ENCODE measurements at places on chromosomes 12 and 14.

- no peak for DNase-seq
Measured at GRCh38 chr12:2845280-2845679, 10.4 kb upstream of the NRIP2 start.

DNA sequence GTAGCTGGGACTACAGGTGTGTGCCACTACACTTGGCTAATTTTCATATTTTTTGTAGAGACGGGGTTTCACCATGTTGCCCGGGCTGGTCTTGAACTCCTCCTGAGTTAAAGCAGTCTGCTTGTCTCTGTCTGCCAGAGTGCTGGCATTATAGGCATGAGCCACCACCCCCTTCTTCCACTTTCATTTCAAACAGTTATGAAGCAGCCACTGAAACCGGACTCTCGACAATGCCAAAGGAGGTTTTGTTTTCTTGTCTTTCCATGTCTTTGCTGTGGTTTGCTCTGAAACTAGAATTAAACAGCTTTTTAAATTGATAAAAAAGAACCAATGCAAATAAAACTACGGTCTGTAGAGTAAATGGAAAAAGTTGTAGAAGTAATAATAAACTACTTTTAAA is 30.4 kb downstream of the RAP1B start:
- DNase-seq = peak; percentile 39

- no peak for DNase-seq
Measured at GRCh38 chr14:61822458-61822857, 60.2 kb downstream of the SNAPC1 start.

DNA sequence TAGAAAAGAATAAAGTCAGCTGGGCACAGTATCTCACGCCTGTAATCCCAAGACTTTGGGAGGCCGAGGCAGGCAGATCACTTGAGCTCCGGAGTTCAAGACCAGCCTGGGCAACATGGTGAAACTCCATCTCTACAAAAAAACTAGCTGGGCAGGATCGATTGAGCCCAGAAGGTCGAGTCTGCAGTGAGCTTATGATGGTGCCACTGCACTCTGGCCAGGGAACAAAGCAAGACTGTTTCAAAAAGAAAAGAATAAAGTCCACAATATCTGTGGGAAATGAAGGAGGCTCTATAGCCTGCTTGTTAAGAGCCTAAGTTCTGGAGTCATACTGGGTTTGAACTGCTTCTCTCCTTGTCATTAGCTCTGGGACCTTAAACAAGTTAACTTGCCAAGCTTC is 7.9 kb downstream of the MAPK1IP1L start:
- DNase-seq = no peak

- no peak for DNase-seq
Measured at GRCh38 chr12:81758421-81759189, 545 bp downstream of the PPFIA2 start.

DNA sequence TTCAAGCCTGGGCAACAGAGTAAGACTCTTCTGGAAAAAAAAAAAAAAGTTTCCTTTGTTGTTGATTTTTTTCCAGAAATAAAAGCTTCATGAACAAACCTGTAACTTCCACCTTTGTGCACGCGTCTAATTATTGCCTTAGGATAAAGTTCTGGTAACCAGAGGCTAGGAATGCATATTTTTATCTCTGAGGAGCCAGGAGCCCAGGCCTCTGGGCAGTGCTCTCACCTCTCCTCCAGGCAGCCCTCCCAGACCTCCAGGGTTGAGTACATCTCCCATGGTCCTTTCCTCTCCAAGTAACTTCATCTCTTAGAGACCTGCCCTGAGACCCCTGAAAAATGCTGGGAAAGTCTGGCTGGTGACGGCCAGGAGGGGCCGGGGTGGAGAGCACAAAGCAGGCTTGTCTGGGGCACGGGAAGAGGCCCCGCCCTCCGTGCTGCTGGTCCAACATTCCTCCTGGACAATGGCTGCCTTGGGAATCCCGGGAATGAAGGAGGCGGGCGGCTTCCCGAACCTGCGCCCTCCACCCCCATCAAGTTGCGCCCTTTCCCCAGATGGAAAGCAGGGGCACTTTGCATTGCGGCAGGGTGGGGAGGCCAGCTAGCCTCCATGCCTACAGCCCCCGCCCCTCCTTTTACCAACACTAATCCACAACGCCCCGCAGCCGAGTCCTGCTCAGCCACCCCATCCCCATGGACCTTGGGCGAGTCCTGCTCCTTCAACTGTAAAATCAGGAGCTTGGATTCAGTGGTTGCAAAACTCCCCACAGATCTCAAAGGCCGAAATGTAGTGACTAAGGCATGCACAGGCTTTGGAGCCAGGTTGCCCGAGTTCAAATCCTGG is 7.3 kb upstream of the FIGNL2 start:
- DNase-seq = no peak

- DNase-seq = no peak
Measured at GRCh38 chr14:75153295-75153694, 23.1 kb downstream of the TMED10 start.

GRCh38 chr14:53127151-53127550 is 26.0 kb downstream of the DDHD1 start:
- no peak for DNase-seq

DNA sequence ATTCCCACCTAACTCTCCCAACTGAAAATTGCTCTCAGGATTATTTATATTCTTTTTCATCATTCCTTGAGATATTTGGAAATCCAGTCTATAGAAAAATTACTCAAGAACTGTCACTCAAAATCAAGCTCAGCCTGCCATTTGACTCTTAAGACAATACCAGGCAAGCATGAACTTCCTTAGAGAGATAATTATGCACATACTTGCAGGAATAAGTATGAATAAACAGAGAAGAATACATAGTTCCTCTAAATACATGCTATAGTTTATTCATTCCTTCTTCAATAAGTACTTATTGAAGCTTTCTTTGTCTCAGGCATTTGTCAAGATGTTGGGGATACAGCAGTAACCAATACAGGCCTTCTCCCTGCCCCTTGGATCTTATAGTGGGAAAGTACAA is 154.1 kb downstream of the SRGAP1 start:
- DNase-seq = no peak

All from suppressor macrophage treated with lipopolysaccharide for 4 hours (primary cell).